ENCODE measurements at places on chromosomes 5 and 9.

DNA sequence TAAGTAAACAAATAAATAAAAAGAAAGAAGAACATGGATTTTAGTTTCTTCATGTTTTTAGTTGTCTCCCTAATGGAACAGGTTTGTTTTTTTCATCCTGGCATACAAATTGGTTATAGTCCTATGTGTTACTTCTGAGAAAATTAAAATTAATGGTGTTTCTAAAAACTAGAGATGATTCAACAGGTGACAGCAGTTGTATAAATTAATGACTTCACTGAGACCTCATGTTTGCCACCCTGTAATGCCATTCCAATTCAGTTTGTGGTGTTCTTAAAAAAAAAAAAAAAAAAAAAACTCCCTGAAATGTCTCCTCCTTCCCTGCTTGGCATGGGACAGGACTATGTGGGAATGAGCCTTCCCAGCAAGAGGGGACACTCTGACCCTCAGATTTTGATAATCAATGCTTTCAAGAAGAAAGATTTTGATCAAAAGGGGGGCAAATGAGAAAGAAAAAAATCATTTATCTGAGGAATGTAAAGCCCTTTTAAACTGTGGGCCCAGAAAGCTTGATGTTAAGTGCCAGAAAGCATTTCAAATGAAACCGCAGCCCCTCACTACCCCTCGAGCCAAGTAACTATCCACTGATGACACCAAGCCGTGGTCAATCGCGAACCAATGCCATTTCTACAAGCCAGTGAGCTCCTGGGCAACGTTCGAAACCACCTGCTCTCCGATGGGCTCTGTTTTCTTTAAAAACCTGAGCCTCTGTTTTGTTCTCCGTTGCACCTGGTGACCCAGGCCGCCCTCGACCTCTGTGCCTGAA is 941 bp downstream of the EXD3 start:
- no peak for DNase-seq

DNA sequence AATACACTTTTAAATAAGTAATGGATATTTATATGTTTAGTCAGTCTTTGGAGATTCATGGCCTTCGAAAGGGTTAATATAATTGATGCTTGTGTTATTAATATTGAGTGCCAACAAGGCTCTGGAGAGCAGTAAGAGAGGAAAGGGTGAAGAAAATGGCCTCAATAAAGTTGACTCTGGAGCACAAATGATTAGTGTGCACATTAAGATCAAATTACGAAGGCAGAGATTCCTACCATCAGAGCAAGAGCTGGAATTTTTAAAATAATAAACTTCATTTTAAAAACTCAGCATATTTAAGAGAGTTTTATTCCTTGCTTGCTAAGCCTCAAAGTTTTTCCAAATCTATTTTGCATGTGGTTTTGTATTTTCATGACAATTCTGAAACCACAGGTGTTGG is 14.8 kb downstream of the SLC44A1 start:
- no peak for DNase-seq

GRCh38 chr5:136814619-136815378 is 449.5 kb upstream of the TRPC7 start:
- no peak for DNase-seq

DNA sequence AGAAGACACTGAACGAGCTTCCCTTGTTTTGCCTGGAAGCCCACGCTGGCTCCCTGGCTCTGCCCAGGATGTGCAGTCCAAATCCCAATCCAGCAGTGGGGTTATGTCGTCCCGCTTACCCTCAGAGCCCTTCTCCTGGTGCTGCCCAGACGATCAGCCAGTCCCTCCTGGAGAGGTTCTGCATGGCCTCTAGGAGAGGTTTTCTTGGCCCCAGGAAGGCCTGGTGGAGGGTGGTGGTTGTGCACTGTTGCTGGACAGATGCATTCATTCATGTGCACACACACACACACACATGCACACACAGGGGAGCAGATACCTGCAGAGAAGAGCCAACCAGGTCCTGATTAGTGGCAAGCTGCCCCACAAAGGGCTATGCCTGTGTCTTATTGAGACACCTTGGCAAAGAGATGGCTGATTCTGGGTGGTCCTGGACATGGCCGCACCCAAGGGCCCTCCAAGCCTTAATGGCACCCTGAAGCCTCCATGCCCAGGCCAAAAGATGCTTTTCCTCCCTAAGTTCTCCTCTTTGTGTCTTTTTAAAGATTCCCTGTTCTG is 10.5 kb upstream of the OLFM1 start:
- no peak for DNase-seq

- no peak for DNase-seq
Measured at GRCh38 chr5:151063142-151063989, 17.5 kb downstream of the TNIP1 start.

GRCh38 chr9:77659926-77660325 is 11.8 kb upstream of the GNA14 start:
- DNase-seq: no peak

DNA sequence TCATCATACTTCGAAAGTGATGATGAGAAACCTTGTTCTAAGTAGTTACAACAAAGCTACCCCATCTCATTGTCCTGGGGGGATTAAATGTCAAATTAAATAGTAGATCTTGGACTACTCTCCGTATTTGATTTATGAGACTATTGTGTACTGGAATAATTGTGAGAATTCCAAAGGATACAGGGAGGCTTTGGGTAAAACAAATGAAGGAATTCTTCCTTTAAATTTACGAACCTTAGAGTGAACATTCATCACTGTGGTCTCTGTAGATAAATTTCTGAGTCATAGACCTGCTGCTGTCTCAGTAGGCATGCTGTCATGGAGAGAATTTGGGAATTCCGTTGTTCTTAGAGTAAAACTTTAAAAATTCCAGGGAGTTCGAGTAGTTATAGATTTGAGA is 836.2 kb downstream of the DNAH5 start:
- DNase-seq: no peak

DNA sequence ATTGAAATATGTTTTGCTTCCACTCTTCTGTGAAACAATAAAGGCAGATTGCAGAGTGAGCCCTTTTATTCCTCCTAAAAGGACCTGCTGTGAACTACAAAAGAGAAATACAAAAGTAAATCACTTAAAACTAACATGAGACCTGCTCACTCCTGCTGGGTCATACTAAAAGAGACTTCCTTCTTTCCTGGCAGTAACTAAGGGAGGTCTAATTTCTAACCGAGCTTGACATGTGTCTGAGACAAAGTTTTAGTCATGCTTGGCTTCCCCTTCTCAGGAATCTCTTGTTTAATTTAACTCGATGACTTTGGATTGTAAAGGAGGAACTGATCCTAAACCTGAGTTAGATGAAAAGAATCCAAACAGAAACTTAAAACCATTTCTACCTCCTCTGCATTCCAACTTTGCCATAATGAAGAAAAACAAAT is 86.4 kb upstream of the CDH6 start:
- DNase-seq: no peak

DNA sequence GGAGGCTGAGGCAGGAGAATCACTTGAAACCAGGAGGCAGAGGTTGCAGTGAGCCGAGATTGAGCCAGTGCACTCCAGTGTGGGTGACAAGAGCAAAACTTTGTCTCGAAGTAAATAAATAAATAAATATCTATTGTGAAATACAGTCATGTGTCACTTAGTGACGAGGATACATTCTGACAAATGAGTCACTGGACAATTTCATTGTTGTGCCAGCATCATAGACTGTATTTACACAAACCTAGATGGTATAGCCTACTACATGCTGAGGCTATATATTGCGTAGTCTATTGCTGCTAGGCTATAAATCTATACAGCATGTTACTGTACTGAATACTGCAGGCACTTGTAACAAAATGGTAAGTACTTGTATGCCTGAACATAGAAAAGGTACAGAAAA is 61.1 kb upstream of the CCL21 start:
- no peak for DNase-seq

GRCh38 chr9:105146677-105147076 is 97.8 kb upstream of the SLC44A1 start:
- no peak for DNase-seq

GRCh38 chr5:71899865-71900342 is 180.8 kb downstream of the CARTPT start:
- no peak for DNase-seq

- DNase-seq: no peak
Measured at GRCh38 chr5:53558966-53559365, 1.5 kb upstream of the NDUFS4 start.

- no peak for DNase-seq
Measured at GRCh38 chr9:127771570-127772189, 6.8 kb downstream of the SH2D3C start.

DNA sequence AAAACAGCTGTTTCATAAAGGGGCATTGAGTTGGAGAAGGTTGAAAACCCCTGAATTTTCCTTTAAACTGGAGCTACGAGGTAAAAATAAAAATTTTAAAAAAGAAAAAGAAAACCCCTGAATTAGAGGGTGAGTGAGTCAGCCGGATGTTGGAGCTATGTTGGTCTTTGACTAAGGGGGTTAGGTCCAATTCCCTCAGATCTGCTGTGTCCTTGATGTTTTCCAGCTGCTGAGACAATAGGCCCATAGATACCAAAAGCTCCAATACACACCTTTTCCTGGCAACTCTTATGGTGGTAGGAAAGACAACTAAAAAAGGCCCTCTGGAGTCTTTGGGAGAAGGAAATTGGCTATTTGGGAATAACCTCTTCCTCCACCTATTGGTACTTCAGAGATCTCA is 79.4 kb upstream of the SAP30L start:
- DNase-seq: no peak

DNA sequence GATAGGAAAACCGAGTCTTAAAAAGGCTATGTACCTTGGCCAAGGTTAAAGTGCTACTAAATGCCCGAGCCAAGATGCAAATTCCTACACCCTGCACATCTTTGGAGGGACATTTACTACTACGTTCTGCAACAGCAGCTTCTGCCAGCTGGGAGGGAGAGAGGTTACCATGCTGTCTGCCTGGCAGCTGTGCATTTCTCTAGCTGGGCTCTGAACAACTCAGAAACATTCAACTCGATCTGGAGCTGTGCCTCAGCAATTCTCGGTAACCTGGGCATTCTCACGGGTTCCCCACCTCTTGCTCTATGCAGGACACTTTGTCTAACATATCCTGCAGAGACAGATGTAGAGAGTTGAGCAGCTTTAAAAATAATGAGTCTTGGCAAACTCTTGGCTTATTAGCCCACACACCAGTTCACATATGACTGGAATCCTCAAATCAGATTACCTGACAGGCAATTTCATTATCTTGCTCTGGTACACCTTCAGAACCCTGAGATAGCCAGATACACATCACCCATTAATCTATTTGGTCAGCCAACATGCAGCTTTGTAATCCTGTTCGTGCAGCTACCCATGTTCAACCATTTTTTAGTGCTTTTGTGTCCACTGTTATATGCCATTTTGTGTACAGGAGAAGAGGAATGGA is 115.8 kb downstream of the EFNA5 start:
- DNase-seq: no peak

- no peak for DNase-seq
Measured at GRCh38 chr9:73223594-73223993, 71.9 kb downstream of the ANXA1 start.

GRCh38 chr9:91117959-91118703 is 243.6 kb downstream of the AUH start:
- no peak for DNase-seq

- no peak for DNase-seq
Measured at GRCh38 chr9:69949396-69949795, 94.3 kb upstream of the MAMDC2 start.

DNA sequence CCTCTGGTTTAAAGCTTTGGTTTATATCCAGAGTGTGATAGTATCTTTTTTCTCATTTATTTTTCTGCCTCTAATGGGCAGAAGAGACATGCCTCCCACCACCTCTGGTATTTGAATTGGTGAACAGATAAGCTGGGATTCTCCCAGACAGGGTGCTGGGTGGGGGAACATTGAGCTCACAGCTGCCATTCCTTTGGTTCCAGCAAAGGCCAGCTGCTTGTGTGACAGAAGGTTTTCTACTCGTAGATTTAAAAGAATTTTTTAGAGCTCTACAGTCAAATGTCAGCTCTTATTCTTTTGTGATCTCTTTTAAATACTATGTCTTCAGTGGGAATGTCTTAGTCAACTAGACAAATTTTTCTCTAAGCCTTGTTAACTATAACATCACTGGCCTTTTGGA is 54.7 kb upstream of the ADAMTS16 start:
- no peak for DNase-seq

GRCh38 chr9:130499804-130500263 is 55.1 kb downstream of the ASS1 start:
- no peak for DNase-seq

DNA sequence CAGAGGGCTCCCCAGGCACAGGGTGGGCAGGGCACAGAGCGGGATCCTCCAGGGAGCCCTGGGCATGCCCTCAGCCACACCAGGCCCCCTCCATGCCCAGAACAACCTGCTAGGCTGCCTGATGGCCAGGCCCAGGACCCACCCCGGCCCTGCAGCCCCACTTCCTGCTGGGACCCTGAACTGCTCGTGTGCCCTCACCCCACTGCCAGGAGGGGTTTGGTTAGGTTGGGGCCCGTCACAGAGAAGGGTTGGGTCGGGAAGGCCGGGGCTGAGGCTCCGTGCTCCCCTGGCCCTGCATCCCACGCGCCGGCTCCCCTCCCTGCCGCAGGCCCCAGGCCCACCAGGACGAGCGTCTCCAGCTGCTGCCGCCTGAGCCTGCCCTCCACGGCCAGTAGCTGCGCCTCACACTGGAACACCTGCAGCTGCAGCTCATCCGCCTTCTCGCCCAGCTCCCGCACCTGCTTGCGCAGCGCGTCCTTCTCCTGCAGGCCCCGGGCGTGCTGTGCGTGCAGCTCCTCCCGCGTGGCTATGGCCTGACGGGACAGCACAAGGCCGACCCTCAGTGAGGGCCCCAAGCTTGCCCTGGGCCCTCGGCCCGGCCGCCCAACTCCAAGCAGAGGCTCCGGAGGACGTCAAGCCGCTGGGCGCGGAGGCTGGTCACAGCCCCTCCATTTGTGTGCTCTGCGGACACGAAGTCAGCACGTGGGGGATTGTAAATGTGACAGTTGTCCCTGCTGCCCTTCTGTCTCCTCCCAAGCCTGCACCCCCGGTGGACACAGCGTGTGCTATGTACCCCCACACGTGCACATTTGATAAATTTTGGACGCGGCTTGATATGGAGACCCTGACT is 4.0 kb upstream of the DNLZ start:
- DNase-seq: no peak

GRCh38 chr5:81219389-81219788 is 13.7 kb upstream of the CKMT2 start:
- no peak for DNase-seq

DNA sequence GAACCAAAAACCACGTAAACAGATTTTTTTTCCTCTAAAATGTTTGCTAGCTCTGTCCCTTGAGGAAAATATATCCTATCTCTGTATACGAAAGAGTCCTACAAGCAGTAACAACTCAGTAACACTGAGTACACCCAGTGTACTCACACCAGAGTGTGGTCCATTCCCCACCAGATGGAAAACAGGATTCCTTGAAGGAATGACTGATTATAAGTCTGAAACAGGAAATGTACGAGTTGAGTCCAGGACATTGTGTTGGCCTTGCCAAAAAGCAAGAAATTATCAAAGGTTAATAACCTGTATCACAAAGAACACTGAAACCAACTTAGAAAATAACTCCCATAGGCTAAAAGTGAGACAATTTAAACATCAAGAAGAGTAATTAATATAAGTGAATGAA is 20.4 kb downstream of the GOLPH3 start:
- DNase-seq: no peak

- DNase-seq: no peak
Measured at GRCh38 chr5:83895860-83896259, 175.2 kb upstream of the HAPLN1 start.

Measured in stimulated activated CD4-positive, alpha-beta T cell treated with anti-CD3 and anti-CD28 coated beads, Interleukin-15, amount 100 ng/mL, for 48 hours (primary cell).